AG08395 (cell line): ENCODE measurements at places on chromosomes 3 and 15.

GRCh38 chr3:9214599-9214998 is 34.8 kb downstream of the SRGAP3 start:
- DNase-seq, result peak; percentile 82

GRCh38 chr15:96977886-96978285 is 647.4 kb downstream of the NR2F2 start:
- no peak for DNase-seq

- no peak for DNase-seq
Observed at GRCh38 chr3:193903966-193904365, 232.0 kb upstream of the HES1 start.

- DNase-seq, result no peak
Observed at GRCh38 chr3:132785292-132785691, 63.1 kb upstream of the NPHP3 start.

DNA sequence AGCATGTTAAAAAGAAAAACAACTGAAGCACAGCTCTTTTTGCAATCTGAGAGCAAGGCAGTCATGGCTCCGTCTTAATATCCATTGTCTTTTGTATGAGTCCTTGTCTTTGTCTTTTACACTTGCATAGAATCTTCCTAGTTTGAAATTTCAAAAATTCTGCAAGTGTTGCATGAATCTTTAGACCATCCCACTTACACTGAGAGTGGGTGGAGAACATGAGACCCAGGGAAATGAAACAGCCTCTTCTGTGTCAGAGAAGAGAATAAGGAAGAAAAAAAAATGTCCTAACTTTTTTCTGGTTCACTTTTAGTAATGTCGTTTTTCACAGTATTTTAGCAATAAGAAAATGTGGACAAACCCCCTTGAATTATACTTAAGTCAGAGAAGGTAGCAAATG is 12.1 kb upstream of the DCLK3 start:
- DNase-seq, result no peak

DNA sequence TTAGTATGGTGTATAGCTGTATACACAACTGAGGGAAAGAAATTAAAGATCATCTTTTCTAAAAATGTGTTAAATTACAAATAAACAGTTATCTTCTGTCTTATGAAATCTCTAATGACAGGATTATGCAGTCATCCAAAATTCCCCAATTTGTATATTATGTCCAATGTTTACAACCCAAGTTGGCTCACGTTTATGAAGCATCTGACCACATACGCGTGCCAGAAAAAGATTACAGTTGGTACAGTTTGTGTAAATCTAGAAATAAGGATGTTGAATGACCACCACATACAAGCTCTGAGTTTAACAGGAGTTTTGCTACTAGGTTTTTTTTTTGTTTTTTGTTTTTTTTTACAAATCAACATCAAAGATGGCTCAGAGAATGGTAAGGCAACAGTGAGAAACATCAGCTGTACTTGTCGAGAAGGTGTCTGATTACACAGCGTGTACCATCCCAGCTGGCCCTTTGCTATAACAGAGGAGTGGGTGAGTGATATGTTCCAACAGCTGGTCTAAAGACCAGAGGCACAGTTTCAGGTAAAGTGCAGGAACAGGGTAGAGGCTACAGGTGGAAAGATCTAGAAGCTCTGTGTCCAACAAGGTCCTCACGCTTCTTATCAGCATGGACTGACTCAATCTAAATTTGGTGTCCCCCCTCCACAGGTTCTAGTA is 47.1 kb downstream of the USF3 start:
- no peak for DNase-seq

DNA sequence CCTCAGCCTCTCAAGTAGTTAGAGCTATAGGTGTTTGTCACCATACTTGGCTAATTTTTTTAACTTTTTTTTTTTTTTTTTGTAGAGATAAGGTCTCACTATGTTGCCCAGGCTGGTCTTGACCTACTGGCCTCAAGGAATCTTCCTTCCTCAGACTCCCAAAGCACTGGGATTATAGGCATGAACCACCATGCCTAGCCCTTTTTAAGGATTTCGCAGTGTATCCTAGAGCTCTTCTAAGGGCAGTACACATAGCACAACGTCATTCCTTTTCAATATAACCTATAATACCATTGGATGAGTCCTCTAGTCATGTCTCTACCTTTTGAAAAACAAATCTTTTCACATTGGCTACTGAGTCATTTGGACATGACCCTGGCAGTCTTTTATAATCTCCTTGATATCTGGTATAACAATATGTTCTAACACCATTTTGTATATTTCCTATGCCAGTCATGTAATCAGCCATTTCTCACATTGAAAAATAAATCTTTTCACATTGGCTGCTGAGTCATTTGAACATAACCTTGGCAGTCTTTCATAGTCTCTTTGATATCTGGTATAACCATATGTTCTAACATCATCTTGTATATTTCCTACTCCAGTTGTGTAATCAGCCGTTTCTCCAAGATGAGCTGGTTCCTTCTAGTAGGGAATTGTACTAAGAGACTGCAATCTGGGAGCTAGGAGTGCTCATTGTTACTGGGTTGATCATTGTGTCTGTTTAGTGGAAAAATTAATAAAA is 944.7 kb downstream of the MCTP2 start:
- no peak for DNase-seq

GRCh38 chr3:29494305-29495036 is 213.6 kb downstream of the RBMS3 start:
- peak; percentile 58 for DNase-seq

GRCh38 chr3:56836276-56837163 is 34.8 kb upstream of the ARHGEF3 start:
- no peak for DNase-seq

DNA sequence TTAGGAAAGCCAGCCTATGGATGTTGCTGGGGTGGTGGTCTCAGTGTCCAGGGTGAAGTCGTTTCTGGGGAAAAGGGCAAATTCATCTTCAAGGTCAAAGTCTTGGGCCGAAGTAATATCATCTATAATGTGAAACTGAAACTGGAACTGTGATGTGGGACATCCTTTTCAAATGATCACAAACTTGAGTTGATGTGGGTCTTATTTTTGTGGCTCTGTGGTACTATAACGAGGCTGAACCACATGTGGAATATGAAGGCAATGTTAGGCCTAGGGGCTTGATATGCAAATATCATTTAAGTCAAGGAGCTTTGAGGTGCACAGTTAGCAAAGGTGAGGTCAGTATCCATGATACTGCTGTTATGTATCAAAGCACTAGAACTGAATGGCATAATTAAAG is 1.5 kb upstream of the CD200R1L start:
- no peak for DNase-seq

- DNase-seq, result no peak
Observed at GRCh38 chr15:49864251-49864650, 243.4 kb downstream of the DTWD1 start.

DNA sequence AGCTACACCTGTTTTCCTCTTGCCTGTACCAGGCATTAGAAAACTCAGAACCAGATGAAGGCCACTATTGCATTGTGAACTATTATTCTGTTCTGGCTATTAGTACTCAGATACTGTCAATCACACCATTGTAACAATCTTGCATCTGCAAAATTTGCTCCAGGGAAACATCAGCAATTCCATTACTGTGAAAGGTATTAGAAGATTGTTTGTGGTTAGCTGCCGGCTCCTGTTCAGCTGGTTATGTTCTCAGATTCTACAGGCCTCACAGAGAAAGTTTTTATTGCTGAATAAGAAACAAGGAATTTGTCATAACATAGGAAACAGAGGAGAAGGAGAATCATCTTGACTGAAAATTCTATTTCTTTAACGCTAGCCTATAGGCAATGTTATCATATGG is 179.9 kb downstream of the PLOD2 start:
- DNase-seq, result peak; percentile 3

DNA sequence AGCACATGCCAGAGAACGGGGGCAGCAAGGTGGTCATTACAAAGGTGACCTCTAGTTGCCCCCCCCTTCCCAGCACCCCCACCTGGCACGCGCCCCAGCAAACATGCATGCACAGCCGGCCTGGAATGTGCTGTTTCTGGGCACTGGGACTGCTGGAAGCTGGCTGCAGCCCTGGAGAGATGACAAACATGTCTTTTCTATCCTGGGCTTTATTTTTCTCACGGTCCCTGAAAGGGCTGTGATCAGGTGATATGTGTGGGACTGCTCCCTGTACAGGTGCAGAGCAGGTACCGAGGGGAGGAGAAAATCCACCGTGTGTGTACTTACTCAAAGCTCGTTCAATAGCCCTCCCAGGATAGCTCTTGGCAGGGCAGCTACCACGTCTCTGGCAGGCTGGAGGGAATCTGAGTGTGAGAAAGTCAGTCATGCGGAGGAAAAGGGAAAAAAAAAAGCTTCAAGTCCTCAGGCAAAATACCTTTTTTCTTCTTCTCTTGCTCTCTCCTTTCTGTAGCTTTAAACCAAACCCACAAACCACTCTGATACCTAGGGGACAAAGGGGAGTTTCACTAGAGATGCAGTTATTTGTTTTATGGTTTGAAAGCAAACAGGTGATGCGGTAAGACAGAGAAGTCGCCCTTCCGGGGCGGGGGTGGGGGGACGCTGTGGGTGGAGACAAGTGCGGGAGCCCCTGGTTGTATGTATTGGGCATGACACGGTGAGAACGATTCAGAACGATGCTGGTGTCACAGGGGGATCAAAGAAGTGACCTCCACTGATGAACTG is 5.0 kb upstream of the HES1 start:
- DNase-seq, result no peak

DNA sequence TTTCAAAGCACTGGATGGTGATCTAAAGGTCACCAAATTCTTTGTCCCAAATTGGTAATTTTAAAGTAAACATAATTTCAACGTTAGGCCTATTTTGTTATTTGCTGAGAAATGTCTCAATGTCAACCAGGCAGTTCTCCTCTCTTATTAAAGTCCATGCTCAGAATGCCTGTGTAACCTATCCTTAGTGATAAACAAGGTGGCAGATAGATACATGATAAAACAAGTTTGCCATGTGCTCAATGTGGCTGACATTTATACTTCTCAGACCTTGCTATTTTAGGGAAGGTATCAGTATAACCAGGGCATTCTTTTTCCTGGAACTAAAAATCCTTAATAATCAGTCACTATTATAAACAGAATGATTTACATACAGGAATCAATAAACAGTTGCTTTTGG is 8.5 kb downstream of the MBNL1 start:
- no peak for DNase-seq

DNA sequence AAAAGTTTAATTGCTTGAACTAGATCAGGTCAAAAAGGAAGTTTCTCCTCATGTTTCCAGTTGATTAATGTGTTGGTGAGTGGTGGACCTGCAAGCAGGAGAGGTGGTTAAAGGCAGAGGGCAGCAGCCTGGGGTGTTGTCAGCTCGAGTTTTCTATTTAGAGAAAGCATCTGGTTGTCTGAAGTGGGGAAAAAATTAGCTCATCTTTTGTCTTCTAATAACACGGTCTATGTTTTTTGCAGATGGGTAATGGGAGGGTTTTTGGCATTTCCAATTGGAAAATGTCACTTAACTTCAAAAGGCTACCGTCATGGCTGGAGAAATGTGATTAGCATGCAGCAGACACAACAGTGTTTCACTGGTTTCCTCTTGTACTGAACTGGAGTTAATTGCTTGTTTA is 122.6 kb downstream of the ITPR1 start:
- DNase-seq, result no peak

DNA sequence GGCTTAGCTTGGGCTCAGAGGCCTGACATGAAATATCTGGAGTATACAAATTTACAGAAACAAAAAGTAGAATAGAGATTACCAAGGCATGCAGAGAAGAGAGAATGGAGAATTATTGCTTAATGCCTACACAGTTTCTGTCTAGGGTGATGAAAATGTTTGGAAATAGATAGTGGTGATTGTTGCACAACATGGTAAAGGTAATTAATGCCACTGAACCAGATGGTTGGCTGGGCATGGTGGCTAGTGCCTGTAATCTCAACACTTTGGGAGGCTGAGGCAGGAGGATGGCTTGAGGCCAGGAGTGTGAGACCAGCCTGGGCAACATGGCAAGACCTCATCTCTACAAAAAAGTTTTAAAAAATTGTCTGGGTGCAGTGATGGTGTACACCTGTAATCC is 46.6 kb upstream of the OSBPL11 start:
- DNase-seq, result no peak

DNA sequence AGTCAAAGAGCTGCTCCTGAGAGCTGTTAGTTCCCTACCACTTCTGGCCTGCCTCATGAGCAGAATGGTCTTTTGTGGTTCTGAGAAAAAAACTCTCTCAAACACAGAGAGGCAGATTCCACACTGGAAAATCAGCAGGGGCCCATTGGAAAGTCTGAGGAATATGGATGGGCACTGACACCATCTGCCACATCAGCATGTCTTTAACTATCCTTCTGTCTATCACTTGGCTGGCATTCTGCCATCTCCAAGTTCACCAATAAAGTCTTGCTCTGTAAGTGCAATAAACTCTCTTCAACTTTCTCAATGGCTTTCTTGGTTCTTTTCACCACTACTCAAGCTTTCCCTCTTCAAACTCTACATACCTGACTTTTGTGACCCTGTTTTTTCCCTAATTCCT is 101.3 kb upstream of the GALNT15 start:
- no peak for DNase-seq

DNA sequence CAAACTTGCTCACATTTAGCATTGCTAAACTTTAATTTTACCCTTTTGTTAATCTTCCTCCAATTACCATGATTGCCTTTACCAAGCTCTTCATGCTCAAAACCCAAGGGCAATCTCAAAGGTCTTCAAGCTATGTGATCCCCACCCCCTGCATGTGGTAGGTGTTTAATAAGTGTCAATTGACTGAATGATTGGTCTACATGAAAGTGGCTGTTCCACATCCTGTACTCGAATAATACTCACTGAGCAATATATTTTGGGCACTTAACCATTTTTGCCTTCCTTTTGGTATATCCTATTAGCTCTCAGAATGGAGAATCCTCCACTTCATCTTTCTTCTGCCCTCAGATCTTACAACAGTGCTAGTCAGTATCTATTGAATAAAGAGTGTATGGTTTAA is 17.1 kb downstream of the RBMS3 start:
- DNase-seq, result no peak

GRCh38 chr15:69926006-69926405 is 171.7 kb downstream of the TLE3 start:
- DNase-seq, result peak; percentile 20

- DNase-seq, result no peak
Observed at GRCh38 chr3:77320514-77320913, 280.6 kb downstream of the ROBO2 start.

DNA sequence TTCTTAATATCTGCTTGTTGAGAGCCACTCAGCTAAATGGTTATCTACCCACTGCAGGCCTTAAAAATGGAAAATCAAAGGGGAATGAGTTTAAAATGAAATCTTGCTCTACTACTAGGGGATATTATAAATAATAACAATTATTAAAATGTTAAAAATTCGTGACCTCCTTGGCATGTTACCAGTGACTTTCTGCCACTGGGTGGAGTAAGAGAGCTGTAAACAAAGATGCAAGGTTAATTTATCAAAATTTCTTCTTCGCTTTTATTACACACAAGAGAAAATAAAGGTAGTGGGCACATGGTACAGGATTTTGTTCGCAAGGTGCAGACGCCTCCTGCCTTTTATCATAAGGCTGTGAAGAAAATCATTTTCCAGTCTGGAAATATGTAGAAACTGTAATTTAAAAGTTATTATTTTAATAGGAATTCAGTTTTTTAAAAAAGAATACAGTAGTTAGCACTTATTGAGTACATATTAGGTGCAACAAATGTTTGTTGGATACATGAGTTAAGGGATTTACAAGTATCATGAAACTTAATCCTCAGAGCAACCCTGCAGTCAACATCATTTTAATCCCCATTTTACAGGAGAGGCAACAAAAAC is 272.6 kb downstream of the SUCLG2 start:
- no peak for DNase-seq

- peak; percentile 81 for DNase-seq
Observed at GRCh38 chr3:124887177-124887931, at the start of gene ITGB5. ITGB5 (minus strand) TSS chr3:124887365; CDS start chr3:124887000, 365 bp downstream.
